Stimulated activated CD8-positive, alpha-beta memory T cell treated with anti-CD3 and anti-CD28 coated beads, Interleukin-2, amount 100 ng/mL, for 1 hour (primary cell): ENCODE measurements at places on chromosomes 7 and 10.

DNA sequence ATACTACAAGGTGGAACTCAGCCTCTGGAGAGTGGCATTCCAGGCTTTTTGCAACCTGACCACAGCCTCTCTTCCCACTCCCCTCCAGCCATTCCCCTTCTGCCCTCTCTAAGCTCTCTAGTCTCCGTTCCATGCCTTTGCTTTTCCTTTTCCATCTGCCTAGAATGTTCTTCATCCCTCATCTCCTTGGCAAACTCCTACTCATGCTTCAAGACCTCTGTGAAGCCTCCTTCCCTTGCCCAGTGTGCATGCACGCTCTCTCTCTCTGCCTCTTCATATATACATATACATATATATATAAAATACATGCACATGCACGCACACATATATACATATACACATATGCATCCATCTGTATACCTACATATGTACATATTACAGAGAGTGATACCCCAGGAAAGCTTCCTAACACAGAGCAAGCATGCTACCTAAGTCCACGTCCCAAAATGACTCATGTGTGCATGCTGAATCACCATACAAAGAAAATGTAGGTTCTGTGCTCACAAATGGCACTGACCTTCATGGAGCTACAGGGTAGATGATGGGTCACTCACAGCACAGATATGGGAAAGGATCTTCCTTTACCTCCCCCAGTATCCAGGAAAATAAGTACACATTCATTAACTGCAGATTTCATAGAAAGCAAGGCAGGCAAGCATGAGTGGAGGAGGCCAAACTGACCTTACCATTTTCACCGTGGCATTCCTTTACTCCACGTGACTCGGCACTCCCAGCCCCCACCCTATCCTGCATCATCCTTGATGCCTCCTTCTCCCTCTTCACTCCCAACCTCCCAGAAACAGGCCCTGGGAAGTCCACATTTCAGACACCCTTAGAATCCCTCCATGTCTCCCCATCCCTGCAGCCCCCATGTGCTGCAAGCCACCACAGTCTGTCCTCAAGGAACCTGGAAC, 238.4 kb upstream of the ZMIZ1 start:
- no peak for DNase-seq

- DNase-seq: no peak
Measured at GRCh38 chr10:22911889-22912762, 15.7 kb upstream of the ARMC3 start.

DNA sequence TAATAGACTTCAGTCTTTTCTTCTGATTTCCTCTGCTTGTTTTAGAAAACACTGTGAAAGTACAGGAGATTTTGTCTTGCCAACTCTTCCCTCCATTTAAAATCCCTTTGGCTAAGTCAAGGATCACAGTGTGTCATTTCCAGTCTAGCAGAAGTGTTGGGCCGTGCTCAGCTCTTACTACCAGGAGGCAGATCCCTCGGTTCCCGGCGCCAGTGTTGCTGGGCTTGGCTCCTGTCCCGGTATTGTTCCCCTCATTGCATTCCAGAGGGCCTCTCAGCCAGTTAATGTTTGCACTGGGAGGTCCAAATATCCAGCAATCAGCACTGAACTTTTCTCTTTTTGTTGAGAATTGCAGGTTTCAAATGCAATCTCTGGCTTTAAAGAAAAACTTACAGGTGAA, 612.1 kb upstream of the MGMT start:
- no peak for DNase-seq

DNA sequence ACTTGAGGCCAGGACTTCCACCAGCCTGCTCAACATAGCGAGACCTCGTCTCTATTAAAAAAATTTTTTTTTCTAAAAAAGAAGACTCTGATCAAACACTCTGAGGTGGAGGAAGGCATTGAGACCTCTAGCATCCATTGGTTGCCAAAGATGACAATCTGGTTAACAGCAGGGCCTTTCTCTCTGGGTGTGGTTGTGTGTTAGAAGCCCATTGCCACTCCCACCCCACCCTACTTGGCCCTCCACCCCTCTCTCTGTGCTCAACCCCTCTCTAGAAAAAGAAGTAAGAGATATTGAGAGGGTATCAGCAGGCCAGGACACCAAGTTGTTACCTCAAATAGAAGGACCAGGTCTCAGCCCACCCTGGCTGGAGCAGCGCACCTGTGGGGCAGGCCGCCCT, 57.4 kb upstream of the MXI1 start:
- DNase-seq: no peak

DNA sequence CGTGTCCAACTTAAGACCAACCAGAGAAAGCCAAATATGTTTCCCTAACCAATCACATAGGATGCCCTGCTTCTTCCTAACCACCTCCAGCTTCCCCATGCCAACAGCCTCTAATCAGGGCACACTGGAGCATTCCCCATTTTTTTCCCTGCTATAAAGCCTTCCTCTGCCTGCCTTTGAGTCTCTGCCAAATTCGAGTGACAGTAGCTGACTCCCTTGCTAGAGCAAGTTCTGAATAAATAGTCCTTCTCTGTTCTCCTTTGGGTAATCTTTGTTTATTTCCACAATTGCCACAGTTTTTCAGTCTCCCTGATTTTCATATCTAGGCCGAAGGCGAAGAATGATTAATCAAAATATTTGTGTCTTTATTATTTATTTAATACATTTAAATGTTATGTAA, 96.7 kb downstream of the ANLN start:
- no peak for DNase-seq

GRCh38 chr7:158850545-158851102, 5.7 kb upstream of the DYNC2I1 start:
- no peak for DNase-seq

DNA sequence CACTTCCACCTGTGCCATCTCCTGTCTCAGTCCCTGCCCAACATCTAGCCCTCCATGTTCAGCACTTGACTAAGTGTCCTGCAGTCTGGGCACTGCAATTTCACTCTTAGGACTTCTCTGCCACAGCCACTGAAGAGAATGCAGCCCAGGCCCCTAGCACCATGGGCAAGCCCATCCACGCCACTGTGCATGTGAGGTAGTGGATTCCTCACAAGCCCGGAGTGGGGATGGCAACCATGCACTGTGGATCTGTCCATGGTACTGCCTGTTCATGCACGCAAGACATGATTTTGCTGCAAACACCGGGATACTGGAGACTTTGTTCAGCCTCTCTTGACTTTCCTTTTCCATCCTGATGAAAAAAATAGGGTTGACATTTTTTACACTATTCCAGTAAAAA, 12.3 kb downstream of the DDC start:
- no peak for DNase-seq

GRCh38 chr7:22094413-22095342, 149.0 kb upstream of the CDCA7L start:
- no peak for DNase-seq

- no peak for DNase-seq
Measured at GRCh38 chr7:39894904-39895303, 55.2 kb upstream of the CDK13 start.

DNA sequence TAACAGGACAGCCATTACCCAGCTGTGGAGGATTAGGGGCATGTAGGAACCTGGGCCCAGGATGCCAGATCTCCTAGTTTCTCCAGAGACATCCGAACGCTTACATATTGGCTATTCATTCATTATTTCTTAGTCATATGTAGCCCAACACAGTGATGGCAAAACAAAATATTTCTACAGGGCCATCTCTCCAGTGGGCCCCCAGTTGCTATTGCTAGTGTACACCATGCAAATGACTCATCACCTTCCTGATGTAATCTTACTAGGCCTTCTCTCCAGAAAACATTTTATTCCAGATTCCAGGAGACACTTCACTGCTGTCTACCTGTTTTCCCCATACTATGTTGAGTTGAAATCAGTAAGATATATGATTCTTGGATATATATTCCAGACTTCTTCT, 201.7 kb downstream of the PLXDC2 start:
- no peak for DNase-seq

DNA sequence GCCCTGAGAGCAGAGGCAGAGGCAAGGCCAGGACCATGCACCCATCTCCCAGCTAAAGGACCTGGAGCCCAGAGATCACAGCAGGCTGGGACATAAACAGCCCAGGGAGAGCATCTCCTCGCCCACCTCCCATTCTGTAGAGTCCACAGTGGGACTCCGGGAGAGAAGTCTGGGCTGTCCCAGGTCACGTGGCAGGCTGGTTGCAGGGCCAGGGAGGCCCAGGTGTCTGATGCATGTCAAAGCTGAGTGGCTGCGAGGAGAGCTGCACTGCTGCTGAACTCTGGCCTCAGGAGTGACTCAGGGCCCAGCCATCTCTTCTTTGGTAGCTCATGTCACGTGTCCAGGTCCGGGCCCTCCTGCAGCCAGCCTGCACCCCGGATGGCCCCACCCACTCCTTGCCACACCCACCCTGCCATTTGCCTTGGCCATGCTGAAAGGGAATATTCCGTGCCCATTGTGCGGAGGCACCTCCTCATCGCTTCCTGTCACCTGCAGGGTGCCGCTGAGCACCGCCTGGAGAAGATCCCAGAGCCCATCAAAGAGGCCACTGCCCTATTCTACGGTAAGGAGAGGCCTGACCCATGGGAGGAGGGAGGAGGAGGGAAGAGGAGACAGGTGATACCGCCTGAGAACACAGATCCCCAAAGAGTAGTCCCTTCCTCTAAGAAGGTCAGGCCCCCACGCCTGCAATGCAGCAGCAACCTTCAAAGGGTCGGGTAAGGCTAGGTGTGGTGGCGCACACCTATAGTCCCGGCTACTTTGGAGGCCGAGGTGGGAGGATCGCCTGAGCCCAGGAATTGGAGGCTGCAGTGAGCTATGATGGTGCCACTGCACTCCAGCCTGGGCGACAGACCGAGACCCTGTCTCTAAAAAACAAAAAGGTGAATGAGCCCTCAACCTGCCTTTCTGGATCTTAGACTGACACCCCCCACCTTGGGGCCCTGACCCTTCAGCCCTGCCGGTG, 12.6 kb upstream of the SH2B2 start:
- no peak for DNase-seq

DNA sequence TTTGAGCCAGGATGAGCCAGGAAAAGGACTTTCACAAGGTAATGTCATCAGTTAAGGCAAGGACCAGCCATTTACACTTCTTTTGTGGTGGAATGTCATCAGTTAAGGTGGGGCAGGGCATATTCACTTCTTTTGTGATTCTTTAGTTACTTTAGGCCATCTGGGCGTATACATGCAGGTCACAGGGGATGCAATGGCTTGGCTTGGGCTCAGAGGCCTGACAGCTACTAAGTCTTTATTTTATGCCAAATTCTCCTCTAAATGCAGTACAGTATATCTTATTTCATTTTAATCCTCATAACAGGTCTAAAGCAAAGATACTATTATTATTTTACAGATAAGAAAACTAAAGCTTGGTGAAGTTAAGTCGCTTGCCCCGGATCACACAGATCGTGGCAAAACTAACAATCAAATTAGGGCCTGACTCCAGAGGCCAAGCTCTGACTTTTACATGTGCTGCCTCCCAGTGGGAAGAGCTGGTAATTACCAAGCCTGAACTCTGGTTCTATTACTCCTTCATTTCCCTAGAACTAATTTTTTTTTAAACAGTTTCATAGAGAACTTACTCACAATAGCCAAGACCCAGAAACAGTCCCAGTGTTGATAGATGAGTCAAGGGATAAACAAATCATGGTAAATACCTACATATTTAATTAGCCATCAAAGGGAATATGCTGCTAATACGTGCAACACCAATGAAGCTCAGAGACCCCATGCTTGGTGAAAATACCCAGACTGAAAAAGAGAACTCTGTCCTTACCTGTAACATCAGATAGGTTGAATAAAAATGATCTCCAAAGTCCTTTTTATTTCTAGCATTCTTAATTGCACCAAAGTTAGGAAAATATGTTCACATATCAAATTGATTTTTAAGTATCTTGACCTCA, 35.4 kb downstream of the C7orf25 start:
- DNase-seq: no peak

DNA sequence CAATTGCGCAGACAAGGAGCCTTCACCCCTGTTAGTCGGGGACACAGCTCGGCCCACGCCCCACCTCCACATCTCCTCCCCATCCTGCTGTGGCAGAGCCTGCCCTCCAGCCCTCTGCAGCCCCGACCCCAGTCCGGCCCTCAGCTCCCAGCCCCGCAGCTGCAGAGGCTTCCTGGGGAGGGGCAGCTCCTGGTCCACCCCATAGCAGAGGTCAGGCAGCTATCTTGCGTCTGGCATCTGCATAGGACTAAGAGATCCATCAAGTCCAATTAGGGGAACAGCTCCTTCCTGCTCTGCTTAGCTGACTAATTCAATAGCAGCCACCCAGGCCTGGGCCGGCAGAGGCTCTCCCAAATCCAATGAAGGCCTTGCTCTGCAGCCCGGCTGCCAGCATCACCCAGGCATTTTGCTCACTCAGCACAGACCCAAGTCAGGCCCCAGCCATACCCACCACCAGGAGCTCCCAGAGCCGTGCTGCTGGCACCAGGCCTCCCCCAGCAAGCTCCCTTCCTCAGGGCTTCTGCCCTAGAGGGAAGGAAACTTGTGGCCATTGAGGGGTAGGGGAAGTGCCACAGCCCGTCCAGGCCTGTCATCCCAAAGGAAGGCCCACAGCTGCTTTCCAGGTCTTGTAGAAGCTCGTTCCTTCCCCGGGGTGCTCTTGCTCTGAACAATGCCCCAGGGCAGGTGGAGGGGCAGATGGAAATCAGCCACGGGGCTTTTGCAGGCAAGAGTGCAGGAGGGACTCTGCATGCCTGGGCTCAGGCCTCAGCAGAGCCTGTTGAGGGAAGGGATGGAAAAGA, 106.2 kb upstream of the RET start:
- DNase-seq: no peak

- no peak for DNase-seq
Measured at GRCh38 chr10:72692744-72692993, 726 bp downstream of the MCU start.

- DNase-seq: no peak
Measured at GRCh38 chr7:39128287-39128843, 150.7 kb downstream of the POU6F2 start.

DNA sequence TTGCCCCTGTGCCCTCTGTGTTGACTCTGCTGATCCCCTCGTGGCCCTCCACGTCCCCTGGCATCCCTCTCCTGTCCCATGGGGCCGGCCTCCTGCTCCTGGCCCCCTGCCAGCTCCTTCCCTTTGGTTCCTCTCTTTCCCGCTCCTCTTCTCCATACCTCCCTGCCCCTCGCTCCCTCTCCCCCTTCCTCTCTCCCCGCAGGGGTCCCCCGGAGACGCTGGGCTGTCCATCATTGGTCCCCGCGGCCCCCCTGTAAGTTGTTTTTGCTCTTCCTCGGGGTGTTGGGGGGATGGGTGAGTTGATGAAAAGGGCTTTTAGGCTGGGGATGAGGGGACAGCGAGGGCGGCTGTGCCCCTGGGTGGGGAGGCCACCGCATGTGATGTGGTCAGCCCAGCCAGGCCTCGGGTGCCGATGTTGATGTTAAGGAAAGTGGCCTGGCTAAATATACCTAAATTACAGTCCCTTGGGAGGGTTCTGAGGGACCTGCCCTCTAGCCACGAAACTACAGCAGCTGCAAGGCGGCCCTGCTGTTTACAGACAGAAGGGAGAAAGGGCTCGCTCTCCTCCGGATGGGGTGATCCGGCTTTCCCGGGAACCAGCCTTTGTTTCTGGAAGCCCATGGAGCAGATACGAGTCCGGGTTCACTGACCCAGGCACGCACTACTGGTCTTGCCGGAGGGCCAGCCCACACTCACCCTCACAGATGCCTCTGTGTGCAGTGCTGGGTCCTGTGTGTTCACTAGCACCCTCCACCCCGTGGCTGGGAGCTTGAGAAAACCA, 78.8 kb downstream of the COL13A1 start:
- no peak for DNase-seq
